ENCODE measurements at places on chromosomes 11 and 22.

- DNase-seq, result peak; percentile 26
These were observed 1.9 kb downstream of the POLD4 start for GRCh38 chr11:67351275-67352005.

- DNase-seq, result no peak
These were observed 26.6 kb downstream of the RELT start for GRCh38 chr11:73402834-73403185.

- DNase-seq, result no peak
These were observed 44.6 kb downstream of the SGSM3 start for GRCh38 chr22:40414838-40415505.

- no peak for DNase-seq
These were observed 18.6 kb upstream of the SCN2B start for GRCh38 chr11:118194835-118195627.

- no peak for DNase-seq
These were observed 623.6 kb downstream of the BRD1 start for GRCh38 chr22:49203859-49204598.

GRCh38 chr11:117641008-117641915, 155.8 kb downstream of the DSCAML1 start:
- DNase-seq, result no peak

DNA sequence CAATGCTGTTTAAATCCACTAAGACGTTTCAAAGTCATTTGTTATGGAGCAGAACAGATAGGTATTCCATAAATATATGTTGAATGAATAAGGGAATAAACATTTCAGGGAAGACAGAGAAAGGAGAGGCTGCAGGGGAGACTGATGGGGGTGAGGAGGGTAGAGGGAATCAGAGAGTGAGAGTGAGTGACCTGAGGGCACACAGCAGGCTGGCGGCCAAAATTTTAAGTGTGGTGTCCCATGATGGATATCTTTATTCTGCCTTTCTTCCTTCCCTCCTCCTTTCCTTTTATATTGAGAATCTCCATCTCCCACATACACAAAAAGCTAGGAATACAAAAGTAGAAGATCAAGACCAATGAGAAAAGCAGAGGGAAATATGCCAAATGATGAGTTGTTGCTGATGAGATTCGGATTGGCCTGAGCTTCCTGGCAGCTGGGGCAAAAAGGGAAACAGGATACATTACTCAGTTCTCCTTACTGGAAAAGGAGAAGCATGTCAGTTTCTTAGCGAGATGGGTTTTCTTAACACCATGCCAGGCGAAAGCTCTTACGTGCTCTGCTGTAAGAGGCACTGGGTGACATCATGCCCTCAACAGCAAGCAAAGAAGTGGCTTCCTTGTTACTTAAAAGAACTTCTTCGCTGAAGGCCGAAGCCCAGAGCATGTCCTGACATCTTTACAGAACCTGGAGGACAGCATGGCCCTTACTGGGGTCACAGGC, 11.2 kb upstream of the CYTH4 start:
- DNase-seq, result no peak

GRCh38 chr22:43925433-43926348, 2.1 kb downstream of the PNPLA3 start:
- no peak for DNase-seq

DNA sequence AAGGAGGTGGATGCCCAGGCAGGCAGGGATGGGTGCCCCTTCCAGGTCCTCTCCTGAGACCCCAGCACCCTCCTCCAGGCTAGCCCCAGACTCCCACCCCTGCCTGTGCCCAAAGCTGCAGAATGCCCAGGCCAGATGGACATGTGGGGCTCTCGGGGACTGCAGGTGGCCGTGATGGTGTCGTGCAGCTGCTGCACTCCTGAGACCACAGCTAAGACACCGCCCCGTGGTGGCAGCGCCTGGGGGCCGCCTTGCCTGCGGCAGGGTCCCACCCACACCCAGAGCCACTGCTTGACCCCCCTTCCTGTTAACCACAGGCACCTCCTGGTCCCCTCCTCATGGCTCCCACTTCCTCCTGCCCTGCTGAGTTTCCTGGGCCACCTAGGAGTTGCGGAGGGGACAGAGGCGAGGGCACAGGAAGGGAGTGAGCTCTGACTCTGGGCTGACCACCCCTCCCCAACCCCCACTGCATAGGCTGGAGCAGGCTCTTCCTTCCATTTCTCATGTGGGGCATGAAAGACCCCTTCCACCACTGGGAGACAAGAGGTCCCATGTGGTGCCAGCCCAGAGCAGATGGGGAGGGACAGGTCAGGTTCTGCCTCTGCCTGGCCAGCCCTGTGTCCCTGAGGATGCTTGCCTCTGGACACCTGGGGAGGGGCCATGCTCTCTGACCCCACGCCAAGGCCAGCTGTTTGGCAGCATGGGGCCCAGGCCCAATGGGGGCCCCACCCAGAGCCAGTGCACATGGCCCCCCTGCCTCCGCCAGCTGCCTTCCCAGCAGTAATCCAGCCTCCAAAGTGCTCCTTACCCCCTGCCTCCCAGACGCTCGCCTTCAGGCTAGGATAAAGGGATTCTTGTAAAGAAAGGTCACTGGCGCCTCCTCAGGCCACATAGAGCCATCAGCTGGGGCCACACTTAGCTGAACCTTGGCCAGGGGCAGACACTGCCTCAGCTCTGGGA, 29.3 kb downstream of the OSBPL5 start:
- DNase-seq, result no peak

- no peak for DNase-seq
These were observed 478.8 kb upstream of the RAG2 start for GRCh38 chr11:37076866-37077265.

- DNase-seq, result peak; percentile 77
These were observed 7.0 kb downstream of the TP53I11 start for GRCh38 chr11:44943696-44944095.

- DNase-seq, result no peak
These were observed 506 bp downstream of the MCM5 start for GRCh38 chr22:35400501-35400790.

- no peak for DNase-seq
These were observed 36.7 kb downstream of the SMC1B start for GRCh38 chr22:45376703-45377102.

DNA sequence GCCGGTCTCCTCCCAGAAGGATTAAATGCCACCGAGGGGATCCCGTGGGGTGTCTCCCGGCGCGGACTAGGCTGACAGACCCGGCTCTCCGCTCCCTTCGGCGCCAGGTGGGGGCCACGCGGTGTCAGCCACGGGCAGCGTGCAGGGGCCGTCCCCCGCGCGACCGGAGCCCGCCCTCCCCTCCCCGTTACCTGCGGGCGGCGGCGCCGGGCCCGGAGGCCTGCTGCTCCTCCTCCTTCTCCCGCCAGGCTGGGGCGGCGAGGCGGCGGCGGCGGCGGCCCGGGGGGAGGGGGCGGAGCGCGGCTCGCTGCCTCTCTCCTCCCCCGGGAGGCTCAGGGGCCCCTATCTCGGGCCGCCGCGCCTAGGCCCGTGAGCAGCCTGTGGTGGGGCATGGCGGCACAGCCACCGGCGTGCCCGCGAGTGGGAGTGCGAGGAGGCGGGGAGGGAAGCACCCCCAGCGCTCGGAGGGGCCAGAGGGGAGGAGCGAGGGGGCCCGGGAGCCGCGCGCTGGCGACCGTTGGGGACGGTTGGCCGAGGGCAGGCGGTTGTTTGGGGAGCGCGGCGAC, 450 bp downstream of the ZBTB44 start:
- DNase-seq, result peak; percentile 61

GRCh38 chr11:117953024-117953671, 23.9 kb upstream of the TMPRSS13 start:
- DNase-seq, result no peak

- no peak for DNase-seq
These were observed 238.5 kb downstream of the METTL15 start for GRCh38 chr11:28346721-28347120.

GRCh38 chr22:48846200-48846599, 981.5 kb downstream of the BRD1 start:
- no peak for DNase-seq

- no peak for DNase-seq
These were observed 77.7 kb upstream of the SOX6 start for GRCh38 chr11:16434036-16434435.

DNA sequence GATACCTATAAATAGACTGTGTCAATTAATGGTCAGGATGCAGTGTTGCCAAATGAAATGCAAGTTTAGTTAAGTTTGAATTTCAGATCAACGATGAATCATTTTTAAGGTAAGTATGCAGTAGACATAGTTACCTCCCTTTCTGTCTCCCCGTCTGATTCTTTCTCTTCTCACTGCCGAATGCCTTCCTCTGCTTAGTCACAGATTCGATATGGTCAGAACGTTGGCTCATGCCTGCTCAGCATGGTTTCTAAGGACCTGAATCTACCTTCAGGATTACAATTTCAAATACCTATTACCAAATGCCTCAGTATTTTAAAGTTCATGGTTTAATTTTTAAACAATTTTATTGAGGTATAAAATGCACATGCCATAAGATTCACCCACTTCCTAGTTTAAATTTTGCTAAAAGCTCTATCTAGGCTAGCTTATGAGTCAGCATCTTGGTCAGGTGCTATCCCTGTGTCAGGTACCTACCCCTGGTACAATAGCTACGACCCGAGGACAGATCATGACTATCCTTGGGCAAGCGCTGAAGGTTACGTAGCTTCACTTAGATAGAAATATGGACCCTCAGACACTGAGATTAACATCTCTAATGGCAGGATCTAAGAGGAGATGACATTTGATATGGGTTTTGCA, 78.2 kb upstream of the SPON1 start:
- no peak for DNase-seq

DNA sequence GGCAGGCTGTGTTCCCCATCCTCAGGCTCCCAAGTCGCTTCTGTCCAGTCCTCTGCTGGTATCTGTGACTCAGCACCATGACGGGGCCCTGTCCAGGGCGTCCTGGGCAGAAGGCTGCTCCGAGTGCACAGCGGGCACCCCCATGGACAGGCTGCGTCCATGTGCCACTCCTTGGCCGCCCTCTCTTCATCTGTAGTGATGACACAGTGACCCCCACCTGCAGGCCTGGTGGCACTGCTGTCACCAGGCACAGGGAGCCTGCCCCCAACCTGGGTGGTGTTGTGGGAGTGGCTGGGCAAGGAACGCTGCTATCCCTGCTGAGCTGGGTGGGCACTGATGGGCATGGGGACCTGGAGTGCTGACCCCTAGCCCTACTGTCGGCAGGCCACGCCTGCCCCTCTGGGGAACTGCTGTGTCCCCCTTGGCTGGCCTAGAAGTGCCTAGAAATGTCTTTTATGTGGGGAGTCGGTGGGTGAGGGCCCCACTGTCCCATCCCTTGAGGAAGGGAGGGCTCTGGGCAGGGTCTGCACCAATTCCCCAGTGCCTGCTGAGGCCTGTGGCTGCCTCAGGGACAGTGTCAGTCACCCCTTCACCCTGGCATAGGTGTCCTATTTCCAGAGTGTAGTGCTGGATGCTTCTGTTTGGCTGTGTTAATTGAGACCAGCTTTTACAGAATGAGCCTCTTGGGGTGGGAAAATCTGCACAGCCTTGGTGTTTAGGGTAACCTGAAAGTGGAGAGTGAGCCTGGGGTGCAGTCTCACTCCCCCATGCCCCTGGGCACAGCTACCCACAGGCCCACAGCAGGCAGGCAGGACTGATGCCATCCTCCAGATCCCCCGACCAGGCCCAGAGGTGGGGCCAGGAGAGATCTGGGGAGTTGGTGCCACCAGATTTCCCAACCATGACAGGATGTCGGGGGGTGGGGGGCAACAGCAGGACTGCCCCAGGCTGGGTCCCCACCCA, 34.5 kb downstream of the RTN4R start:
- no peak for DNase-seq

GRCh38 chr11:98965775-98966174, 55.0 kb upstream of the CNTN5 start:
- DNase-seq, result no peak

GRCh38 chr11:14449302-14449714, 50.3 kb downstream of the COPB1 start:
- no peak for DNase-seq

GRCh38 chr22:42388130-42388797, 43.9 kb downstream of the NFAM1 start:
- DNase-seq, result peak; percentile 99

GRCh38 chr22:31637447-31637890, 24.5 kb downstream of the PISD start:
- DNase-seq, result no peak

GRCh38 chr11:117780456-117780855, 16.6 kb downstream of the DSCAML1 start:
- no peak for DNase-seq

- no peak for DNase-seq
These were observed 26.7 kb downstream of the RRP8 start for GRCh38 chr11:6576471-6577373.

DNA sequence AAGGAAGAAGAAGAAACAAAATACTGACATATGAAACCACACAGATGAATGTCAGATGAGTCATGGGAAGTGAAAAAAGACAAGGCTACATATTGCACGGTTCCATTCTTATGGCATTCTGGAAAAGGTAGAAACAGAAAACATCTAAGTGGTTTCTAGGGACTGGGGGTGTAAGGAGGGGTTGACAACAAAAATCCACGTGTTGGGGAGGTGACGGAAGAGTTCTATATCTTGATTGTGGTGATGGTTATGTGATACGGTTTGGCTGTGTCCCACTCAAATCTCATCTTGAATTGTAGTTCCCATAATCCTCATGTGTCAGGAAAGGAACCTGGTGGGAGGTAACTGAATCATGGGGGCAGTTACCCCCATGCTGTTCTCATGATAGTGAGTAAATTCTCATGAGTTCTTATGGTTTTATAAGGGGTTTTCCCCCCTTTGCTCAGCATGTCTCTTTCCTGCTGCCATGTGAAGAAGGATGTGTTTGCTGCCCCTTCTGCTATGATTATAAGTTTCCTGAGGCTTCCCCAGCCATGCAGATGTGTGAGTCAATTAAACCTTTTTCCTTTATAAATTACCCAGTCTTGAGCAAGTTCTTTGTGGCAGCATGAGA, 6.4 kb upstream of the ARFGAP3 start:
- no peak for DNase-seq

GRCh38 chr22:28198692-28199091, 279.6 kb upstream of the PITPNB start:
- DNase-seq, result no peak

DNA sequence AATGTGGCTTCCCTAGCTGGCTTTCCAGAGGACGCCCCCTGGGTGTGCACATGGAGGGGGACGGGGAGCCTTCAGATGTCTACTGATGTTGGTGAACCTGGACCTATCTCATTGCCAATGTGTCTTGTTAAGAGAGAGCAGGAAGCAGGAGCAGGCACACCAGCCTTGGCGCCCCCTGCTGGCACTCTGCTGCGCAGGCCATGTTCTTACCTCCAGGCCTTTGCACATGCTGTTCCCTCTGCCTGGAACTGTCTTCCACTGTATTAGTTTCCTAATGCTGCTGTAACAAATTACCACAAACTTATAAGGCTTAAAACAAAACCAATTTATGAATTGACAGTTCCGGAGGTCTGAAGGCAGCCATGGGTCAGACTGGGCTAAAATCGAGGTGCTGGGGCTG, 23.6 kb upstream of the MN1 start:
- no peak for DNase-seq

GRCh38 chr11:17753641-17754040, 19.1 kb downstream of the KCNC1 start:
- no peak for DNase-seq

All from NCI-H2171 (cell line).